ENCODE measurements at places on chromosomes 16 and 17.

DNA sequence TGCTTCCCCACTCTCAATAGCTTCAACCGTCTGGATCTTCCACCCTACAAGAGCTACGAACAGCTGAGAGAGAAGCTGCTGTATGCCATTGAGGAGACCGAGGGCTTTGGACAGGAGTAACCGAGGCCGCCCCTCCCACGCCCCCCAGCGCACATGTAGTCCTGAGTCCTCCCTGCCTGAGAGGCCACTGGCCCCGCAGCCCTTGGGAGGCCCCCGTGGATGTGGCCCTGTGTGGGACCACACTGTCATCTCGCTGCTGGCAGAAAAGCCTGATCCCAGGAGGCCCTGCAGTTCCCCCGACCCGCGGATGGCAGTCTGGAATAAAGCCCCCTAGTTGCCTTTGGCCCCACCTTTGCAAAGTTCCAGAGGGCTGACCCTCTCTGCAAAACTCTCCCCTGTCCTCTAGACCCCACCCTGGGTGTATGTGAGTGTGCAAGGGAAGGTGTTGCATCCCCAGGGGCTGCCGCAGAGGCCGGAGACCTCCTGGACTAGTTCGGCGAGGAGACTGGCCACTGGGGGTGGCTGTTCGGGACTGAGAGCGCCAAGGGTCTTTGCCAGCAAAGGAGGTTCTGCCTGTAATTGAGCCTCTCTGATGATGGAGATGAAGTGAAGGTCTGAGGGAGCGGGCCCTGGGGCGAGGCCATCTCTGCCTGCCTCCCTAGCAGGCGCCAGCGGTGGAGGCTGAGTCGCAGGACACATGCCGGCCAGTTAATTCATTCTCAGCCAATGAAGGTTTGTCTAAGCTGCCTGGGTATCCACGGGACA, 11.1 kb upstream of the CLEC18A start:
- no peak for DNase-seq

DNA sequence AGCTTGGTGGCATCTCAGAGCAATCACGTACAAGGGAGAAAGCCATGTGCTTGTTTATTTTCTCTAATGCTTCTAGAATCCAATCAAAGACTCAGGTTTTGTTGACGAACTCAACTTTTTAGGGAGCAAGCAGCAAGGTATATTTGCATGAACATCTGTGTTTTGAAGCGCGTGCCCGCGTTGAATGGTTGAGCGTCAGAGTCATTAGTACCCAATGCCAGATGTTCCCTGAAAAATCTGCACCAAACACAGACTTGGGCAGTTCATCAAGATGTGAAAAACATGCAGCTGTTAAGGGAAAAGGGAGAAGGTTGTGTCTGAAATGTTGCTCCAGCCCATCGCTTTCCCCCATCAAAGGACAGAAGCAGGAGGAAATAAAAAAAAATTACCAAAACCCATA, 170.4 kb downstream of the SNX29 start:
- DNase-seq, result no peak

GRCh38 chr16:11621920-11622651, 35.4 kb upstream of the LITAF start:
- peak; percentile 17 for DNase-seq

- DNase-seq, result no peak
These were observed 20.9 kb downstream of the MXRA7 start for GRCh38 chr17:76689859-76690258.

DNA sequence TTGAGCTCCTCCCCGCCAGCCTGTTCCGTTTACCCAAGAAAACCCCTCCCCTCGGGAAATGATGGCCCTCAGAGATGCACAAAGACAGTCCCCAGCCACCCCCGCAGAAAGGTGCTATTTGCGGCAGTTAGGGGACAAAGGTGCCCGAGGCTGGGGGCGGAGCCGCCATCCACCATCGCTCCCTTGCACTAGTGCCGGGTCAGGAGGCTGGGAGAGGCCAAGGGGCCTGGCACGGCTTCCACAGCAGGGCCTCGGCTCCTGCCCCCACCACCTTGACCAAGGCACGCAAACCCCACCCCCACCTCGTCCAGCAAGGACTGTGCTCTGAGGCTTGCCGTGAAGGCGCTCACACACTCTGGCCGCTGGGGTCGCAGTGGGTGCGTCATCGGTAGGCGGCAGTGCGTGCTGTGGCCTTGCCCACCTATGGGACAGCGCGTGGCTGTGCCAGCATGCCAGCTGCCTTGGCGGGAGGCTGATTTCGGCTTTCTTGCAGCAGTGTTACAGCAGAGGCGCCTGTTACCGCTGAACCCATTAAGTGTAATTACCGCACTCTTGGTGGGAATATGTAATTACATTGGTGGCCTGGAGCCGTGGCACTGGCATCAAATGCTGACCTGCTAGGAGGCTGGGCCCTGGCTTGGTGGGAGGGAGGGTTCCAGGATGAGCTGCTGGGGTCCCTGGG, 31.8 kb downstream of the TPSG1 start:
- DNase-seq, result no peak

DNA sequence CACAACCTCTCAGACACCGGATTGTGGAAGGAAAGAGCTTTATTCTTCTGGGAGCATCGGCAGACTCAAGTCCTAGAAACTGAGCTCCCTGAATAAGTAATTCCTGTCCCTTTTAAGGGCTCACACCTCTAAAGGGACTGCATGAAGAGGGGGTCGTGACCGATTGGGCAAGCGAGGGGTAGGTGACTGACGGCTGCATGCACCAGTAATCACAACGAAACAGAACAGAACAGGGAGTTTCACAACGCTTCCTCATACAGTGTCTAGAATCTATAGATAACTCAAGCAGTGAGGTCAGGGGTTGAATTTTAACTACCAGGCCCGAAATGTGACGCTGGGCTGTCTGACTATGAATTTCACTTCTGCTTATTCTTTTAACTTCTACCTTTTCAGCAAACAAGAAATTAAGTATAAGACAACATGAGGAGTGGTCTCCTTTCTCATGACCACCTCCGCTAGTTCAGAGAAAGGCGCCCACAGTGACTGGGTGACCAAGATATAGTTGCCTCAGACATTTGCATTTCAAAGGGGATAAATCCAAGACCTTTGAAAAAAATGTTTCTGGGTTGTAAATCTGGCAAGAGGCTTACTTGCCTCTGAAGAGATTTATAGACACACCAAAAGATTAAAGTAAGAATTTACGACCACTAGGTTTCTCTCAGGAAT, 88.4 kb upstream of the ATF7IP2 start:
- no peak for DNase-seq

- no peak for DNase-seq
These were observed 25.4 kb downstream of the MXRA7 start for GRCh38 chr17:76685366-76685765.

DNA sequence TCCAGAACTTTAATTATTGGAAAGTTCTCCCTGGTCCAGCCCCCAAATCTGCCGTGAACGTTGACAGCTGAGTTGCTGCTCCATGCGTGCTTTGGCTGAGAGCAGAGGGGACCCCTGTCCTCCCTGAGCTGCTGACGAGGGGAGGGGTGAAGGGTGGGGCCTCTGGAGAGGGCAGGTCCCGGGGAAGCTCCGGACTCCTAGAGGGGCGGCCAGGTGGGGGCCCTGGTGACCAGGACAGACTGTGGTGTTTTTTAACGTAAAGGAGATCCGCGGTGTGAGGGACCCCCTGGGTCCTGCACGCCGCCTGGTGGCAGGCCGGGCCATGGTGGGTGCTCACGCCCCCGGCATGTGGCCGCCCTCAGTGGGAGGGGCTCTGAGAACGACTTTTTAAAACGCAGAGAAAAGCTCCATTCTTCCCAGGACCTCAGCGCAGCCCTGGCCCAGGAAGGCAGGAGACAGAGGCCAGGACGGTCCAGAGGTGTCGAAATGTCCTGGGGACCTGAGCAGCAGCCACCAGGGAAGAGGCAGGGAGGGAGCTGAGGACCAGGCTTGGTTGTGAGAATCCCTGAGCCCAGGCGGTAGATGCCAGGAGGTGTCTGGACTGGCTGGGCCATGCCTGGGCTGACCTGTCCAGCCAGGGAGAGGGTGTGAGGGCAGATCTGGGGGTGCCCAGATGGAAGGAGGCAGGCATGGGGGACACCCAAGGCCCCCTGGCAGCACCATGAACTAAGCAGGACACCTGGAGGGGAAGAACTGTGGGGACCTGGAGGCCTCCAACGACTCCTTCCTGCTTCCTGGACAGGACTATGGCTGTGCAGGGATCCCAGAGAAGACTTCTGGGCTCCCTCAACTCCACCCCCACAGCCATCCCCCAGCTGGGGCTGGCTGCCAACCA, at the start of gene MC1R:
Gene MC1R (plus strand): TSS at position 410 of the 895 bp plus-strand sequence. CDS start 397 bp downstream, at position 807.
- no peak for DNase-seq

GRCh38 chr16:85341972-85342695, 229.9 kb upstream of the CIBAR2 start:
- DNase-seq, result no peak

DNA sequence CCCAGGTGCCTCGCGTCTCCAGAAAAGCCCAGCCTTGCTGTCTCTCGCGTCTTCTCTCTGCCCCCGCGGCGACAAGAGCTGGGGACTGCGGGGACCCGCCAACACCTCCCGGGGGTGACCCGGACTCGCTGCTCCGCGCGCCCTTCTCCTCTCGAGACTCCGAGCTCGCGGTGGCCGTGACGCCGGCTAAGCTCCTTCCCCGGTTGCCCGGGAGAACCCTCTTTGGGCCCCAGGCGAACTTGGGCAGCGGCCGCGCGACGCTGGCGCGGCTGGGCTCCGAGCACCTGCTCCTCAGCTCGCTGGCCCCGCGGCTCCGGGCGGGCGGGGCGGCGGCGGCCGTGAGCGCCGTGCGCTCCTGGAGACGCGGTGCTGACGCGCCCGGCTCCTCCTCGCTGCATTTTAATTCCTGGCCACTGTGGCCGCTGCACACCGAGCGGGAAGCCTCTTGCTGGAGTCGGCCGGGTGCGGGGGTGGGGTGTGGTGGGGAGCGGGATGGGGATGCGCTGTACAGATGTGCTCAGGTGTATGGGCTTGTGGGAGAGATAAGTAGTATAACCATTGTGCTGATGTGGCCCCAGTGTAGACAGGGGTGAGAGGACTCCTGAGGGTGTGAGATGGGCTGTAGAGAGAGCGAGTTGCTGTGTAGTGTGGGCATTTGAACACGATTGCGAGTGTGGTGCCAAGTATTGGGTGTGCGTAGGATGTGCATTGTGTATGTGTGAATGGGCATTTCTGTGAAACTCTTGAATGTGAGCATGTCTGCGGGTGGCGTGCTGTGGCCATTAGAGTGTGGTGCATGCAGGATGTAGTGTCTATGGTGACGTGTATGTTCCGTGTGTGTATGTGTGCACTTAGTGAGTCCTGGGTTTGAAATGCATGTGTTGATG, at the start of gene ASIC2:
Gene ASIC2 (minus strand): TSS at position 315 of the 887 bp plus-strand sequence.
- DNase-seq, result no peak

GRCh38 chr16:4306470-4307214, 9.2 kb upstream of the GLIS2 start:
- DNase-seq, result no peak

DNA sequence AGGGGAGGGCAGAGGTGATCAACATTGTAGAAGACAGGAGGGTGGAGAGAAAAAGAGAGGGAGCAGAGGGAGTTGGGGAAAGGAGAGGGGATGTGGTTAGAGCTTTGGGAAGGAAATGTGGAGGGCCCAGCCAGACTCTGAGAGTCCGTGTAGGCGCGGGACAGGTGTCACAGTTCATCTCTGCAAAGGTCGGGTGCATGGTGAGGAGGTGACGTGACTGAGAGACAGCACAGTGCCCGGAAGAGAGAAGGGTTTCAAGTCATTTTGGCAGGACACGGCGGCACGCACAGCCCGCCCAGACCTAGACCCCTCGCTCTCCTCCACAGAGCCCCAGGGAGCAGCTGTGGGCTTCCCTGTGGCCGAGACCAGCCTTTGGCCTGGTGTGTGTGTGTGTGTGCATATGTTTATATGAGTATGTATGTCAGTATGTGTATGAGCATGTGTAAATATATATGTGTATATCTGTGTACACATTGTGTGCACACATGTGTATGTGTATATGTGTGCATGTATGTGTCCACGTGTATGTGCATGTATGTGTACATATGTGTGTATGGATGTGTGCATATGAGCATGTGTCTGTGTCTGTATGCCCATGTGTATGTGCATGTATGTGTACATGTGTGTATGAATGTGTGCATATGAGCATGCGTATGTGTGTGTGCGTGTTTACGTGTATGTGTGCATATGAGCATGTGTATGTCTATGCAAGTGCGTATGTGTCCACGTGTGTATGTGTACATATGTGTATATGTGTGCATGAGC, 104.6 kb downstream of the SEC14L1 start:
- DNase-seq, result no peak

DNA sequence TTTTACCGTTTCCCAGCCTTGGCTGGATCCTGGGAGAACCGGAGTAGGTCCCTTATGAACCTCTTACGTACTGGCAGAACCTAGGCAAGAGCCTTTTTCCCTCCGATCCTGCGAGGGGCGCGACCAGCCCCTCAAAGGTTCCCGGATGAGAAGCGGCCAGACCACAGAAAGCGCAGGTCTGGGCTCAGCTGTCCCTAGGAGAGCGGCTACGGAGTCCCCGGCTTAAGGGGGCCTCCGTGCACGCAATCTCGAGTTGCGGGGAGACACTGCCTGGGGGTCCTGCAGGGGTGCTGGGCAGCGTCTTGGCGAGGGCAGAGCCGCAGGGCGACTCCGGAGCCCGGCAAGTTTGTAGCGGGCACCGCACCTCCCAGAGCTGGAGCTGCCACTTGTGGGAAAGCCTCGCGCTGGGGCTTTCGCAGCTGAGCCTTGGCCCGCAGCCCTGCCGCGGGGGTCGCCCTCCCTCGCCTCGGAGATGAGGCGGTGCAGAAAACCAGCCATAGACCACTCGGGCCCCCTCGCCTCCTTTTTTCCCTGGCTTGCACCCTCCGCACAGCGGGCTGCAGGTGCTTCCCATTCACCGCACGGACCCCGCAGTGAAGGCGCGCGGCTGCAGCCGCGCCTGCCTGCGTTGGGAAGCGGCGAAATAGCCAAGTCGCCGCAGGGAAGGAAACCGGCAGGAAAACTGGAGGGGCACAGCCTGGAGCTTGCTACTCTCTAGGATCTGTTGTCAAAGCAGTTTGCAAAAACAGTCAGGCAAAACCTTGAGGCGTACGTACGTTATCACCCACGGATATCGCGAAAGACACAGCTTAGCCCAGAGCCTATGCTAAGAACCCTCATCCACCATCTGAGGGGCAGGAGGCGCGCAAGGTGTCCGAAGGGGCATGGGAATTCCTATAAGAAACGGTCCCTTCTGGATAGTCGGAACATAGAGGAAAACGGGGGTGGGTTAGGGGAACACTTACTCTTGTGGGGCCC, 834 bp downstream of the CDH8 start:
- no peak for DNase-seq
